ENCODE measurements at places on chromosomes 16 and 17.

DNA sequence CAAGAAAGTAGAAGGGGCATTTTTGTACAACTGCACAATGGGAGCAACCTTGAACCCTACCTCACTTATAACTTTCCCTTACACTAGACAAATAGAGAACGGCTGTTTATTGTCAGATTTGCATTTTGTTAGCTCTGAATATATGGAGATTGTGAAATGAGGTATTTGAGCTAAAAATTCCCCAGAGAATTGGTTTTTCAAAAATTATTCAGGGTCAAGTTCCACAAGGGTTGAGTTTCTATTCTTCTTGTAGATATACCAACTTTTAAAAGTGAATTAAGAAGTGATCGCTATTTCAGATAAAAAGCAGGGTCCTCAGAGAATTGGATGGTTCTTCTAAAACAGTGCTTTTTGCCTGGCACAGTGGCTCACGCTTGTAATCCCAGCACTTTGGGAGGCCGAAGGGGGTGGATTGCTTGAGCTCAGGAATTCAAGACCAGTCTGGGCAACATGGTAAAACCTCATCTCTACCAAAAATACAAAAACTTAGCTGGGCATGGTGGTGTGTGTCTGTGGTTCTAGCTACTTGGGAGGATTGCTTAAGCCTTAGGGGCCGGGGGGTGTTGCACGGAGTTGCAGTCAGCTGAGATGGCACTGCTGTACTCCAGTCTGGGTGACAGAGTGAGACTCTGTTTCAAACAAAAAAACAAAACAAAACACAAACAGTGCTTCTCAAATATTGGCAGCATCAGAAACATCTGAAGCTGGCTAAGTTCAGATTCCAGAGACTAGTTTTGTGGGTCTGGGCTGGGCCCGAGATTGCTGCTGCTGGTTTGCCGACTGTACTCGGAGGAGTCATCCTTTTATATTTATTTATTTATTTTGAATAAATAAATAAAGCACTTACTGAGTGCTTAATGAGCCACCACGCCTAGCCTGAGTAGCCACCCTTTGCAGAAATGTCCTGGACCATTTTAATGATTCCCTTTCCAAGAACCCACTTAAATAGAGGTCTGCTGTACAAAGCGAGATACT is 50.9 kb downstream of the PECAM1 start:
- no peak for DNase-seq

DNA sequence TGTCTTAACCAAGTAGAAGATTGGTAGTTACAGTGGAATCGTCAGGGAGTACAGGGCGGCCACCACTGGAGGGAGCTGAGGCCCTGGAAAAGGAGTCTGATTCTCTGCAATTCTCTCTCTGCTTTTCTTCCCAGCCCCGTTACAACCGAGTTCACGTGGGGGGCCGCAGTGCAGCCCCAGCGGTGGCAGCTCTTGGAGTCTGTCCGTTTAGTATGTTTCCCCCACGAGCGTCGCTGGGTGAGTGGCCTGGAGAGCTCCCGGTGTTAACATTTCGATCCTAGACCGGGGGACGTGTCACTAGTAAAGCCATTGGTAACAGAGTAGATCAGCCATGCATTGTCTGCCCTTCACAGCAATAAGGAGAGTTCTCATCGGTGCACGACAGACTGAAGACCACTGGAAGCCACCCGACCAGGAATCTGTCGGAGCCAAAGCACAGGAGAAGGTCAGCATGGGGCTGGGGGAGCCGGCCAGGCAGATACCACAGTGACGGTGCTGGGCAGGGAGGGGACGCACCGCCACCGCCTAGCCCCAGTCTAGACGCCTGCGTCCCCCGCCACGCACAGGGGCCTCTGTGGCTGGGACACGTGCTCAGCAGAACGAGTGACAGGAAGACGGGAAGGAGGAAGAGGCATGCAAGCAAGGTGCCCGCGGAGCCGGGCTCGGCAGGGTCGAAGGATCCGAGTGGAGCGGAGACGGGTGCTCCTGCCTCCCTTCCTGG is 15.7 kb downstream of the SLC16A3 start:
- DNase-seq = no peak

- no peak for DNase-seq
These were observed 79.6 kb downstream of the BRIP1 start for GRCh38 chr17:61783556-61784304.

GRCh38 chr16:65698791-65699321 is 577.0 kb upstream of the CDH11 start:
- no peak for DNase-seq

DNA sequence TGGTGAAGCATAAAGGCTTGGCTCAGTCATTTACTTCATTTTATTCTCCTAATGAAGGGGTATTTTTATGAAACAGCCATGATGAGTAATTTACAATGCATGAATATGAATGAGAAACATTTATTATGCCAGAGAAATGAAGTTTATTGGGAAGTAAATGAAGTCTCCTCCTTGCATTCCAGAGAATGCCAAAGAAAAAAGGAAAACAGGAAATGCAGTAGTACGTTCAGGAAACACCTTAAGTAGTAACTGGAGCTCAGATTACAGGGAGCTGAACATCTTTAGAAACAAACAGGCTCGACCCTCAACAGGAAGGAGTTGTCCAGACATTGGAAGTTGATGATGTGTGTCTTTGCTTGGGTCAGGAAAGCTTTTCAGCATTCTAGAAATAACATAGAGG is 4.6 kb downstream of the KRT34 start:
- DNase-seq = no peak

GRCh38 chr17:44628243-44629188 is 27.8 kb upstream of the MEIOC start:
- DNase-seq = no peak

DNA sequence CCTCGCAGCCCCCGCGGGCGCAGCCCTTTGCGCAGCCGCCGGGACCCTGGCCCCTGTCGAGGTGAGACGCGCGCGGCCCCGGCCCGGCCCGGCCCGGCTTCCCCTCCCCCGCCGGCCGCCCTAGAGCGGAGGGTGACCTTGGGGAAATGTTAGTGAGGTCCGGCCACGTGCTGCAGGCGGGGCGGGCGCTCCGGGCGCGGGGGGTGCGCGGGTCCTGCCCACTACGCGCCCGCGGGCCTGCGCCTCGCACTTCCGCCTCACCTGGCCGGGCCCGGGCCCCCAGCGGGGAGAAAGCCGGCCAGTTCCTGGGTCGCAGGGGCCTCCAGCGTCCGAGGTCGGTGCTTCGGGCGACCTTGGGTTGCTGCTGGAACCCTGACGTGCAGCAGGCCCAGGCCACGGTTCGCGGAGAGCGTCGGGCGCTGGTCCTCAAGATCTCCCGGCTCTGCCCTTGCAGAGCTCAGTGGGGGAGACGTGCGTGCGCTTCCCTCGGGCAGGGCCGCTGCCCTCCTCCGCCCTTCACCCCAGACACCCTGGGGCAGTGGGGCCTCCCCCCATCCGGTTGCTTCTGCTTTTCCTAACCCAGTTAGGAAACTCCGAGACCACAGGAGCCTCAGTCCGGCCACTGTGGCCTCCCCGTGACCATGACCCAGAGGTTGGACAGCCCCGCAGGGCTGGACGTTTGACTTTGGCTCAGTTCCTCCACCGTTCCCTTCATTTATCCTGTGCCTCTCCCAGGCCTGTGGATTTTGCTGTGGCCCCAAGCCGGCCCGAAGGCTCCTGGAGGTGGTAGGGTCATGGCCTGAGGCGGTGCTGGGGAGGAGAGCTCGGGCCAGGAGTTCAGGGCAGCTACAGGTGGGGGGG is 791 bp downstream of the MCRIP2 start:
- DNase-seq = no peak
